ENCODE measurements at places on chromosomes 3 and 15.
A peak's percentile ranks its signal among the peaks of the same experiment; 100 is the strongest.

- no peak for DNase-seq
These were observed 129.4 kb downstream of the VGLL4 start for GRCh38 chr3:11514191-11514821.

GRCh38 chr15:90497912-90498311 is 31.8 kb upstream of the CRTC3 start:
- DNase-seq = no peak

DNA sequence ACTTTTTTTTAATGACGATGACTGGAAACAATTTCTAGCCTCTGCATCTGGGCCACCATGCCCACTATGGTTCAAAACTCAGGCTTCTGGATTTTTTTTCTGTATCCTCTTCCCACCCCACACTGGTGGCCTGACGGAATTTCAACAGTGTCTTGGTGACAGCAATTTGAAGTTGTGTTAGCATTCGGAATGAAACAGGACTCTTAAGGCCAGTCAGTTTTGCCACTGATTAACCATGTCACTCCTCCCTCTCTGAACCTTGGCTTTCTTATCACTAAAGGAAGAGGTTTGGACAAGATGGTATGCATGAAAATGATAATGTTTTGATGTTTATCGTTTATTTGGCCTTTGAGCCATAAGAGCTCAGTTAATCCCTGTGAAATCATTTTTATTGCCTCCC is 41.6 kb upstream of the BDH1 start:
- no peak for DNase-seq

DNA sequence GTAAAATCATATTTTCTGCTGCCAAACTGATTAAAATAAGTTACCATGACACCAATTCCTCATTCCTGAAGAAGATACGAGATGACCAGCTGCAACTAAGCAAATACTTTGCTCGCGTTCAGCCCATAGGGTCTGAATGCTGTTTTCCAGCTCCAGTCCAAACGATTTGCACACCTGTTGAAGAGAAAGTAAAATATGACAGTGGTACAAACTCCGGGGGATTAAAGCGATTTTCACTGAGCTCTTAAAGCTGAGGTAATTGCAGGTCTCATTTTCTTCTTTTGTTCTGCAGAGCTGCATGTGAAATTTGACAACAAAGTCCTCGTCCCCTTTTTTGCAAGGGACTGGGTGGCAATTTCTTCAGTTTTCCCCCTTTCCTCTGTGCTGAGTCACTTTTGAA is 118.4 kb downstream of the NR2F2 start:
- DNase-seq = no peak

- DNase-seq = peak; percentile 31
These were observed 455 bp upstream of the ABHD17C start for GRCh38 chr15:80694611-80695098.

DNA sequence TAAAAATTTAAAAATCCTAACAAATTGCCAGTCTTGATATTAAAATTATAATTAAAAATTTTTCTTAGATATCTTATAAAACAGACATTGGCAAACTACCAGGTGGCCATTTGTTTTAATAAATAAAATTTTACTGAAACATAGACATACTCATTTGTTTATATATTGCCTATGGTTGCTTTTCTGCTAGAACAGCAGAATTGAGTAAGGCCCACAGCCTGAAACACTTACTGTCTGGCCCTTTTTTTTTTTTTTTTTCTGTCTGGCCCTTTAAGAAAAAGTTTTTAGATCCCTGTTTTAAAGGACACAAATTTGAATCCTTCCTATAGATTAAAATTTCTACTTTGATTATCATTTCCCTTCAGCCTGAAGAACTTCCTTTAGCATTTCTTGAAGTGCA is 60.5 kb upstream of the CTDSPL2 start:
- DNase-seq = no peak

GRCh38 chr3:97914388-97914787 is 57.8 kb downstream of the RIOX2 start:
- DNase-seq = no peak

DNA sequence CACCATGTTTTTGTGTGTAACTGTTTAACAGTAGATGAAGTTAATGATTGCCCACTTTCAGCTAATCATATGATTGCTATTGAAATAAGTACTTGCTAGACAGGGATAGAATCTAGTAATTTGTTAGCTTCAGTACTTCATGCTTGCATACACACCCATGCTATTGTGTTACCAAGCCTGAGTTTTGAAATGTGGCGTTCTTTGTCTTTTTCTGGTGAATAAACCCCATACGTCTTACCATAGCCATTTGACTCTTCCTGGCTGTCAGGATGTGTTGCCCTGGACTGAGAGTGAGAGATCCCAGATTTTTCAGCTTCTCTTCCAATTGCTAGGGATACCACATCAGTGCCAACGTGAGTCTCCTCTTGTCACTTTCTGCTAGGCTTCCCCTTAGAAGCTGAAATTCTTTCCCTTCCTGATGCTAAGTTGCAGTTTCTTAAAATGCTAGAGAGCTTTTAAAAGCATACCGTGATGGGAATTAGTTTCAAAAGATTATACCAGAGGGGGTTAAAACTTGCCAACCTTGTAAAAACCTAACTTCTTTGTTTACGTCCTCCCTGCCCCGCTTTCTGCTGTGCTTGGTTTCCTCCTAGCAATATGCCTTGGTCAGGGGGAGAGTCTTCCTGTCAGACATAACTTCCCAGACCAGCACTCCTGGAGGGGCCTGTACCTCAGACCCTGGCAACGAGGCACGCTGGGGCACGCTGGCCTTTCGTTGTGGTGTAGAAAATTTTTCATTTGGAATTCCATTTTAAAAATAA is 62.9 kb upstream of the ULK4 start:
- DNase-seq = no peak

- no peak for DNase-seq
These were observed 8.9 kb upstream of the PCOLCE2 start for GRCh38 chr3:142897807-142898206.

DNA sequence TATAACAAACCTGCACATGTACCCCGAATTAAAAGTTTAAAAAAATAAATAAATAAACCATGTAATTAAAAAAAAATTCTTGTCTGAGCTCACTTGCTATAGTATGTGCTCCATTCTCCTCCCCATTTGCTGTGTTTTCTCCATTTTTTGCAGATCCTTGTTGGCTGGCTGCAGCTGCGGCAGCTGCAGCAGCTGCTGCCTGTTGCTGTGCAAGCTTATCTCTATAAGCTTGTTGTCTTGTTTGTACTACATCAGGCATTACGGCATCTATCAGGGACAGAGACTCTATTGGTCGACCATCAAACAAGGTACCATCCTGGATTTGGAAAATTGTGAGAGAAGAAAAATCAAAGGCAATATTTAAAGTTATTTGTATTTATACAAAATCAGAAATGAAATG is 145.9 kb downstream of the TBL1XR1 start:
- DNase-seq = no peak
